Stimulated activated CD8-positive, alpha-beta memory T cell treated with anti-CD3 and anti-CD28 coated beads, Interleukin-2, amount 100 ng/mL, for 1 hour (primary cell): ENCODE measurements at places on chromosomes 11 and 22.

- DNase-seq = no peak
These were observed 51.6 kb downstream of the TBC1D22A start for GRCh38 chr22:46813816-46814597.

DNA sequence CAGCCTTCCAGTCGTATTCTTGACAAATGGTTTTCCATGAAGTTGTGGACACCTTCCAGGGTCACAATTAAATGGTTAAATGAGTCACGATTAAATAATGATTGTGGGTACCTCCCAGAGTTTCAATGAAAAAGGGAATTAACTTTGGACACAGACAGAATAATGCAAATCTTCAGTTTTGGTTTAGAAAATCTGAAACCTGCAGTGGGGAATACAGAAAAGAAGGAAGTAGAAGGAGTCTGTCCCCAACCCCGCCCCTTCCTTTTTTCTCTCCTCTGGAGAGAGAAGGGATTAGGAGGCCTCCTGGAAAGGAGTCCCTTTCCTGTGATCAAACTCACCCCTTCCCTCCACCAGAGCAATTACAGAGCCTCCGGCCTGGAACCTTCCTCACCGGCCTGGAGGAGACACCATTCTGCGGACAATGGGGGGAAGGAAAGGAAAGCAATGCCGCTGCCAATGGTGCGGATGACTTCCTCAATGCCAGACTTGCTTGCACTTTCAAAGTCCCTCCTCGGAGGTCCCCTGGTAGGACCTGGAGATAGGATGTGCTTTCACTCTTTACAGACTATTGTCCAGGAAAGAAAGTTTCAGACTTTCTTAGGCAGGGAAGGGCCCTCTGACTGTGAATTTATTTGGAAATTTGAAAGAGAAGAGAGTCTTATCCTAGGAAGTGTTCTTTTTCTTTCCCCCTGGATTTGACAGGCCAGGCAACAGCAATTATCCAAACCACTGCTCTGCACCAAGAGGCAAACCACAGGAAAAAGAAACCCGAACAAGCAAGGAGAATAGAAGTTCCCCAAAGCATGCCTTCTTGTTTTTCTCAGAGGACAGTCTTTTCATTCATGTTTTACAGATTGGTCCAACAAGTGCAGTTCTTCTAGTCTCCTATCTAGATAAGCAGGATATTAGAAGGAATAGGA lies 86.8 kb downstream of the PTPRJ start:
- no peak for DNase-seq

DNA sequence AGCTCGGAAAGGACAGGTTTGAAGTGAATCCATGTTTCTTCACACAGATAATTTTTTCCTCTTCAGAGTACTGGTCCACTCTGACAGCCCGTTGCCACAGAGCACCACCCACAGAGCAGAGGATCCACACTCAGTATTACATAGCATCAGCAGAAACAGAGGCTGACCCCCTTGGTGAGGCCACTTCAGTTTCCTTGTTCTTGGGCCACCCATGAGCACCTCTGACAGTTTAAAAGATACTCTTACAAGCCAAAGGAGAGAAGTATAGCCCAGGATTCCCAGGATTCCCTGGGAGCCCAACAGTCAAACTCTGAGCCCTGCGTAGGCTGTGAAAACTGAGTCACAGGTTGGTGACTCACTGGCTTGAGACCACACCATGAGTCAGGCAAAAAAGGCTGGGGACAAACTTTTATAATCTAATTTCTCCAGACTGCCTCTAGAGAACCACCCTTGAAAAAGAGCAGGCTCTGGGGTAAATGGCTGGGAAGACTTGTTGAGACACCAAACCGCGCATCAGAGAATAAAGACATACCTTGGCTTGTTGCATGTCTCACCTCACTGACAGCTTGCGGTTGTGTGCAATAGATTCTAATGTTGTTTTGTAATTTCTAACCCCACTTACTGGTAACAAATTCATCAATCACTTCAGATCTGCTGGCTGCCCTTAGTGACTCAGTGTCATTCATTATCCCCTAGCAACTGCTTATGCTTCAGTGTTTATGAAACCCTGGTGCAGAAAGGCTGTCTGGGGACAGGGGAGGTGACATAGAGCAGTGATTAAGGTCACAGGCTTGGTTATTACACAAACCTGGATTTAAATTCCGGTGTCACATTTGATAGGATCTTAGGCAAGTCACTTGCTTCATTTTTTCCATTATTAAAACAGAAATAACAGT lies 56.9 kb upstream of the PRSS23 start:
- DNase-seq = no peak

DNA sequence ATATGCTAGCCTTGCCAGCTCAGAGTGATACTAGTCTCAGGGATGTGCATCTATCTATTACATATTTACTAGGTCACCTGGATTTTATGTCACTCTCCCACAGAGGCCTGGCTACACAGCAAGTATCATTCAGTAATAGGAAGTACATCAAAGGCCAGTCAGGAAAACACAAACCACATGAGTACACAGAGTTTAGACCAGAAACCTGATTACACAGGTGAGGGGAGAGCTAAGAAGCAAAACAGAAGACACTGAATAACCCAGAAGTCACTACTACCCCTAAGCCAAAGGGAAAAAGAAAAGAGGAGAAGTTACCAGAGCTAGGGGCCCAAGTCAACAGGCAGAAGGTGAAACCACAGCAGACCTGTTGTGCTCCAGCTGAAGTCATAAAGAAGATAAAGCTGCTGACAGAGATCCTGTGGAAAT lies 13.3 kb downstream of the LPXN start:
- no peak for DNase-seq

- DNase-seq = no peak
These were observed 186.4 kb upstream of the PITPNB start for GRCh38 chr22:28105413-28105812.

DNA sequence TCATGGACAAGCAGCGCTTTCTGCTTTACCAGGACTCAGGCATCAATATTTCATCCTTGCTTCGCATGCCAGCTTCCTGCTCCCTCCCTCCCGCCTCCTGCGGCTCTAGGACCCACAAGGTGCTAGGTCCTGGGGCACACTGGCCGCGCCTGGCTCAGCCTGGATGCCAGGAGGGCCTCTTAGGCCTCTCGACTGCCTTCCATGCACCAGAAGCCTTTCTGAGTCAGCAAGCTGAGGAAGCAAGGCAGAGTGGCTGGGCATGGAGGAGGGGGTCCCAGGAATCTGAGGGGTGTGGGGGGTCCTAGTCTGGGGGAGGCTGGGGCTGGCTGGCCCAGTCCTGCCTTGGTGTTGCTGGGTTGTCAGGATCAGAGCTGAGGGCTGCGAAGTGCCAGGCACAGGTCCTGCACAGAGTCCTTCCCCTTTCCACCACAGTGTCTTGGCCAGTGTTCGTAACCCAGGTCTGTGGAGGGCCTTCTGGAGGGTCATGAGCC lies 61.0 kb upstream of the THY1 start:
- DNase-seq = no peak

DNA sequence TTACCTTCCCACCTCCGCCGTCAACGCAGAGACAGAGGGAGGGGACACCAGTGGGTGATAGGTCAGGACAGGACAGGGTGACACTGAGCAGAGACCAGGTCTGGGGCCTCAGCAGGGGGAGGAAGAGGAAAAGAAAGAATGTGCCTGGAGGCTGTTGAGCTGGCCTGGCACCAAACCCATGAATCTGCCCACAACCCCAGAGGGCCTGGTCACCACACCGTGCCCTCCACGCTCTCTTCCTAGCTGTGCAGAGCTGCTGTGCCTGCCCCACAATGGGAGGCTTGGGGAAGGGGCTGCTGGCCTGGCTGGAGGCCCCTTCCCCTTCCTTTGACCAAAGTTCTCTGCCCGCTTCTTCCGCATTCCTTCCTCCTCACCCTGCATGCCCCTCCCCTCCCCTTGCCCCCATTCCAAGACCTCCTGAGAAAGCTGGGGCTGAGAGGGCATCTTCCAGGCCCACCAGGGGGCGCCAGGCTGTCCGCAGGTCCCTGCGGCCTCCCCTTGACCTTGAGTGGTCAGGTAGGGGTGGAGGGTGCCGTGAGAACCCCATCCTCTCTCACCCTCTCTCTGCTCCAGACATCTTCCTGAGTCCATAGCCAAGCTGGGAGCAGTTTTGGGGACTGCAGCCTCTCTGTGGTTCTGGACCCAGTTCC lies 11.0 kb upstream of the CACNA1I start:
- DNase-seq = no peak

DNA sequence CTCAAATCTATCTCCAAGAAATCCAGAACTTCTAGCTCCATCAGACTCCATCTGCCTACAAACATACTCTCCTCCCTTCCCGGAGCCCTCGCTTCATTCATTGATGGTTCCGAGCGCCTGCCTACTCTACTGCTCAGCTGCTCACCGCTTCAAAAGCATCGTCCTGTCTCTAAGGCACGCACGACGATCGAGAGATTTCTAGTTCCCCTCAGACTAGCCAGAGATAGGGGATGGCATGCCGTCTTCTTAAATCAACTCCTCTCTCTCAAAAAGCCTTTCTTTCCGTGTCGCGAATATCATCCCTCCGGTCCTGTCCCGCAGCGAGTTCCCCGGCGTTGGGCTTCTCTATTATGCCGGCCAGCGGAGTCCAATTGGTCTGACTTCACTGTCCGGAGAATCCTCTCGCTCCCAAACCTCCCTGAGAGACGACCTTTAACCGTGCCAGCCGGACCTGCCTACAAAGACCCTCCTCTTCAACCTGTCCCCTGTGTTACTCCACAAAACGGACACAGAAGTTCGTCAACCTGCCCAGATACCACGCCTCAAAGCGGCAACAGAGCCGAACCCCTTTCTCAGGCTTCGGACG lies 592 bp downstream of the EEF1G start:
- DNase-seq = no peak

DNA sequence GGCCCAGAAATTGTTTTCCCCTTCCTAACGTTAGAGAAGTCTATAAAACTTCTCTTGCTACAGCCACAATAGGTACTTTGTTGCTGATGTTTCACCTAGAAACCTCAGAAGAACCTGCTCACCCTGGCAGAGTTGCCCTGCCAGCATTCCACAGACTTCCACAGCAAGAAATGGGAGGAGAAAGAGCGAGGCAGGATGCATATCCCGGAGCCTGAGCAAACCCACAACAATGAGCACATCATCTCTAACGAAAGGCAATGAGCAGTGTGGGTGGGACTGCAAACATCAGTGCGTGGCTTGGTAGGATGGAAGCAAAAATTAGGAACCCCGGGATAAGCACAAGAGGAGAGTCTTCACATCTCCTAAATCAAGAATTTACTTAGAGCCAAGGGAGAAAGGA lies 892.3 kb downstream of the OPCML start:
- no peak for DNase-seq

GRCh38 chr22:37012956-37013355 lies 6.3 kb downstream of the TST start:
- no peak for DNase-seq

DNA sequence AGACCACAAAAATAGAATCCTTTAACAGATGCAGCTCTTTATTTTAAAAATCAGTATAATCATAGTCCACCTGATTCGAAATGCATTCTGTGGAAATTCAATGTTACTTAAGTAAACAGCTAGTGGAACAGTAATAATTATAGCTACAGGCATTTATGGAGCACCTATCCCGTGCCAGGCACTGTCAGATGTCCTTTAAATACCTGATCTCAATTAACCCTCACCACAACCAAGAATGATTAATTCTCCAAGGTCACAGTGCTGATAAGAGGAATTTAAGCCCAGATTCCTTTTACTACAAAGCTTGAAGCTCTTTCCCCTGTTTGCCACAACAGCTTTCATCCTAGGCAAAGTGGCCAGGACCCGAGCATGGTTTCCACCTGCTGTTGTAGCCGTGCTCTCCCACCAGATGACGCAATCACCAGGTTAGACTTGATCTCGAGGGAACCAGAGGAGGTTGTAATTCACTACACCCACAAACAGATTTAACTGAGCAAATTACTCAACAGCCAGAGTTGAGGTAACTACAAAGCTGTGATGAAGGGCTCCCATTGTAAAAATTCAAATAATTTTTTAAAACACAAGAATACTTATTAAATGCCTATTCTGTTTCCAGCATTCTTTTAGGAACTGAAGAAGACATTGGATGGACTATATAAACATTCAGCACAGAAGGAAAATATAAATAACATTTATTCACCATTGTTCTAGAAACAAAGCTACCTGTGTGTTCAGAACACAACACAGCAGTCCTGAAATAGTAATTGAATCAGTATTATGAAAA lies 10.3 kb downstream of the PRDM10 start:
- DNase-seq = no peak

- DNase-seq = no peak
These were observed 123.5 kb upstream of the APOA1 start for GRCh38 chr11:116960930-116961329.

GRCh38 chr11:73787051-73787642 lies 527 bp upstream of the MRPL48 start:
- no peak for DNase-seq

DNA sequence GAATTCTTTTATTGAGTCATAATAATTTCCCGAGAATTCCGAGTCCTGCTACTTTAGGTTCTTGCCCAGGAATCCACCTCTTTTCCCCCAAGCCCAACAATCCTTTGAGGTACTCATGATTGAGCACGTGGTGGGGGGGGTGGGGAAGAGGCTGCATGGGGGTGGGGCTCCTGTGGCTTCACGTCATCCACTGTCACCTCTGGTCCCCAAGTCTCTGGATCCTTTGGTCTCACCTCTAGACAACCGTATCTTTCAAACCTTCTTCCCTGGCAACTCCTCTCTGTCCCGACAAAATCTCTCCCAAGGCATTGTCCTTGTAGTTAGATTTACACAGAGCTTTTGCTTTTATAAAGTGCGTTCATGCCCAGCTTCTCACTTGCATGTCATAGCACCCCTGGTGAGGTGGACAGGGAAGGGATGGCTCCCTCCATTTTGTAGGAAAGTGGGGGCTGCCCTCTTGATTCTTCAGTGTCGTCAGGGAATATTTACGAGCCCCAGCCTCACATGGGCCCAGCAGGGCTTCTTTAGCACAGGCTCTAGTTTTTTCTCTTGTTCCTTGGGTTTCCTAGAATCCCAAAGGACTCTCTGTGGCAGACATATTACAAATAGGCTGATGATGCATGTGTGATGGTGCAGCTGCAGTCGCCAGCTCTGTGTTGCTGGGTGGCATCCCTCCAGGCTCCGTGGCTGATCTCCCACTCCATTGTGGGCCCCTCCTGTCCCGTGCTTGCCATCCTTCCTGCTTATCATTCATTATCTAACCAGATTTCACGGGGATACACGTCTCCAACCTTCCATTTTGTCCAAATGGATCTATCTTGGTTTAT lies 8.4 kb downstream of the UCP3 start:
- DNase-seq = no peak

- DNase-seq = no peak
These were observed 9.7 kb downstream of the MTNR1B start for GRCh38 chr11:92979176-92979575.
